ENCODE measurements at places on chromosomes 7 and 10. TPM values are rescaled to one million over a fixed set of nuclear protein-coding genes. Genes with fewer than 3 reads are reported as not detected.
A peak's percentile ranks its signal among the peaks of the same experiment; 100 is the strongest.

DNA sequence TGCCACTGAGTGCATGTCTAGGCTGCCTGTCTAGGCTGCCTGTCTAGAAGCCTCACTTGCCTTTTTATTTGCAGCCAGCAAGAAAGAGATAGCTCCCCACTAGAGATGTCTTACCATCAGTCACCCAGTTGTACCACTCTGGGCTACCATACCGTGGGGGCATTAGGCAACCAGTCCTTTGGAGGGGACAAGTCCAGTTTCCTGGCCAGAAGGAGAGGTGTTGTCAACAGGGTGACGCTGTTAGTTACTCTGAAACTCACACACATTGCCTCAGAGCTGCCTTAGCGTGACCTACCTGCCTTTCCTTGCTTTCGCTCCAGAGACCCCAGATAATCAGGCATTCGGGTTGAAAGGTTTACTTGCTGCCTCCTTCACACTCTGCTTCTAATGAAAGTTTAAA lies 155.4 kb downstream of the CELF2 start:
- DNase-seq: no peak

- no peak for DNase-seq
Observed at GRCh38 chr10:22658745-22659410, 55.5 kb downstream of the PIP4K2A start.

- DNase-seq: peak; percentile 81
Observed at GRCh38 chr10:73650537-73651331, 5.1 kb downstream of the SYNPO2L start.

- no peak for DNase-seq
Observed at GRCh38 chr7:55523366-55523765, 48.9 kb downstream of the VOPP1 start.

GRCh38 chr10:75294031-75294437 lies 58.3 kb upstream of the COMTD1 start:
- DNase-seq: no peak

- DNase-seq: peak; percentile 79
Observed at GRCh38 chr7:47520406-47520805, 61.5 kb downstream of the TNS3 start.

Gene PPP1R3C
- 265 TPM for total RNA-seq

Gene ACSM6
- total RNA-seq: not detected

Gene GPNMB
- 24.9 TPM for total RNA-seq
